ENCODE measurements at places on chromosomes 3 and 15.

GRCh38 chr3:98406034-98406433, 15.6 kb downstream of the OR5K3 start:
- no peak for DNase-seq

GRCh38 chr15:101244036-101244781, 7.6 kb downstream of the CHSY1 start:
- DNase-seq: no peak

DNA sequence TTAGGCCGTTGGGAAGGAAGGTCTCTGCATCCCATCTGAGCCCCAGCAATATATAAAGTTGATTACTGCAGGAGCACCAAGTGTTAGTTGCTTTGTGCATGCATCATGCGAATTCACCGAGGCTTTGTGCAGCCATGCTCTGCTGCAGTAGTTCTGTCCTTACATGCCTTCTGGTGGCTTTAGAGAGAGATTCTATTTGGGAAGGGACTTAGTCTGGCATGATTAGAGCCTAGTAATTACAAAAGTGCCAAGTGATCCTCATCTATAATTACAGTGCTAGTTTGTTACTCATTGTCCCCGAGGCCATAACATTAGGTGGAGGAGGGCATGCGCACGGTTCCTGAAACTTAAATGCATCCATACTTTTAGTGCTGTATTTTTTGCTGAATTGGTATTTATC, 353.6 kb downstream of the CNTN4 start:
- peak; percentile 91 for DNase-seq

- no peak for DNase-seq
Measured at GRCh38 chr3:118809696-118810498, 224.7 kb downstream of the IGSF11 start.

DNA sequence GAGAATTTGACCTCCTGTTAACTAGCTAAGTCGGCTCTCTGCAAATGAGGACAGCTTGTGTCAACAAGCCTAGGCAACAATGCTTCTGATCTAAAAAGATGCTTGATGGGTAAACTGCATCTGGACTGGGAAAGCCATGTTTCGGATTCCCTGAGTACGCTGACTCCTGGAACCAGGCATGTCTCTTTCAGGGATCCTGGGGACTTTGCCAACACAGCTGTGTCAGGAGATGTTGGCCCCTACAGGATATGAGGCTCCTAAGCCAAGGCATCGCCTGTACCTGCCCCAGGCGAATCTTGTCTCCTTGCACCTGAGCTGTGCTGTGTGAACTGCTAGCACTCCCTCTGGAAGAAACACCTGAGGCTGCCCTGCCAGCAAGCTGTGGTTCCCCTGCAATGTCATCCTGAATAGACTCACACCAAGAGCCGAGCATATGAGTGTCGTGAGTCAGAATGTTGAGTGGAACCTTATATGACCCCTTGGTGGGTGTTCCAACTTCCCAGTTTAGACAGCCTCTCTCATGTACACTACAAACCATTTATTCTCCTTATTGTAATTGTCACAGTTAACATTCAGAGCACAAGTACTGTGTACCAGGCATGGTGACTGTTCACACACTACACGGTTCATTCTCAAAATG, 17.0 kb downstream of the EOGT start:
- no peak for DNase-seq

- peak; percentile 12 for DNase-seq
Measured at GRCh38 chr3:65500398-65501306, 538.1 kb downstream of the MAGI1 start.

DNA sequence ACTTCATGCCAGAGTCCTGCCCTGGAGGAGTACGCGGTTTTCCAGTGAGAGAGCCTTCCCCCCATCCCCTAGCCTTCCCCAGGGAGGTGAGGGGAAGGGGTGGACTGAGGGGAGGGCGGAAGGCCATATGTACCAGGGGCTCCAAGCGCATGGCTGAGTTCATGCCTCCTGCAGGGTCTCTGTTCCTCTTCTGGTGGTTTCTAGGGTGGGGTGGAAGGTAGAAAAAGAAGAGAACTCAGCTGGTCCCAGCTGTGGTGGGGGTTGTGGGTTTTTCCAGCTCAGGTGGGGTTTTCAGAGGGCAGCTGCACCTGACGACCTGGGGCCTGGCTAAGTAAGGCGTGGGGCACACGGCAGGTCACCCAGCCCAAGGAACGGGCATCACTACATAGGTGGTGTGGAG, 10.7 kb upstream of the IQSEC1 start:
- DNase-seq: no peak

- no peak for DNase-seq
Measured at GRCh38 chr15:74400313-74400860, 32.9 kb upstream of the CYP11A1 start.

DNA sequence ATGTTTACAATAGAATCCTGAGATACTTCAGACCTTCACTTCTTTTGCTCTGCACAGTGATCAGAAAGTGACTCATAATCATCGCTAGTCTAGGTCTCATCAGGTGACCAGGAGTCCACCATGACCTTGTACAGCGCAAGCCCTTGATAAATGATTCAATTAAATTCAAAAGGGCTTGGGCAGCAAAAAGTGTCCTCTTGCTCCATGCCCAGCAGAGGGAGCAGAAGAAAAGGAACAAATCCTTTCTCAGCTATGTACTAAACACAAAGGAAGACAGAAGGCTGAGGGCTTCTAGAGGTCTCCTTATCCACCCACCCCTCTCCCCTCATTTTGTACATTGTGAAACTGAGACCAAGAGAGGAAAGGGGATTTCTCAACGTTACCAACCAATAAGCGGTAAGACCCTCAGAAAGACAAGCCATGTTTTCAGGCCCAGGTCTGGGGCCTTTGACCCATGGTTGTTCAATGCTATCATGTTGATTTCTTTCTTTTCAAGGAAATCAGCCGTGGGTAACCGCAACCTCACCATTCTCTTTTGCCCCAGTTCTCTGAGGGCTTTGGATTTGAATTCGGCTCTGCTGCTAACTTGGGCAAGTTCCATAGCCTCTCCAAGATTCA, 74.8 kb downstream of the AQP9 start:
- DNase-seq: peak; percentile 69

DNA sequence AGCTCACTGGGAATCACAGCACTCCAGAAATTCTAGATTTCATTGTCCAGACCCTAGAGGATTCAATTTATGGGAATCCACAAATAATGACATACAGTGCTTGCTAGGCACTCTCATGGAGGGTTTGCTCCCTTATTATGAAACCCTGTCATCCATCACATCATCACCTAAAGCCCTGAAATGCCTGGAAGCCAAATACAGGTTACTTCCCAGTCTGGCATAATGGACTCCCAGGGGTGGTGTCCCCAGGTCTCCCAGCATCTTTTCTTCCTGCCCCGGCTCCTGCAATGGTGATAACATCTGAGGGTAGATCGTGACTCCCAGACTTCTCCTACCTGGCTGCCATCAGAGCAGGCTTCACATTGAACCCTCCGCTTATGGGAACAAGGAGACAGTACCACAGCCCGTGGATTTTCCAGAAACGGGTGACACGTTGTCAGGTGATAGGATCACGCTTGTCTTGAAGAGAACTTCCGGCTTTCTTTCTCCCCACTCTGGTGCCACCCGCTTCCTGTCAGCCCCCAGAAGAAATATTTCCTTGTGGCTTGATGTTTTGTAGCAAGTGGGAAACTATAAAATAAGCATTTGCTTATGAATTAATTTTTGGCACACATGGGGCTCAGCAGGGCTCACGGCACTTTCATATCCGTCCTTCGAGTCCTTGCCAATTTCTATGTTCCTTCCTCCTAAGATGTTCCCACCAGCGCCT, 238.7 kb upstream of the BHLHE40 start:
- peak; percentile 9 for DNase-seq

DNA sequence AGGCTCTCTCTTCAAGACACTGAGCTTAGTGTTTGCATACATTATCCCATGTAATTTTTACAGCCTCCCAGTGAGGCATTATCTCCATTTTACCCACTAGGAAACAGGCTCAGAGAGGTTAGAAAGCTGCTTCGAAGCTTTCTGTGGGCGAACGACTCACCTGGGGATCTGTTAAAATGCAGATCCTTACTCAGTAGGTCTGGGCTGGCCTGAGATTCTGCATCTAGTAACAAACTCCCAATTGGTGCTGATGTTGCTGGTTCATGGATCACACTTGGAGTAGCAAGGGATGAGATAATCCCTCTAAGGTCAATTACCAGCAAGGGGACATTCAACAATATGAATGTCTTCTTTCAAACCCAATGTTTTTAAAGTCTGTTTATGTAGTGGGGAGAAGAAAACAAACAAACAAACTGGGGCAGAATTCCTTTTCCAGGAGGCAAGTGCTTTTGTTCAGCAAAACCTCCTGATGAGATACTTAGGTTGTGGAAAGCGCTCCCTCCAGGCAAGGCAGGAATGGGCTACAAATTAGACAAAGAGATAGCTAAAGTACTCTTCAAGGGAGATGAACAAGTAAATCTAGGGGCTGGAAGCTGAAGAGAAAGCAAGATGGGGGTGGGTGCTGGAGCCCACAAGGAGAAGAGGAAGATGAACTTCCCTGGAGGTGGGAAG, 311.9 kb downstream of the SHQ1 start:
- no peak for DNase-seq

DNA sequence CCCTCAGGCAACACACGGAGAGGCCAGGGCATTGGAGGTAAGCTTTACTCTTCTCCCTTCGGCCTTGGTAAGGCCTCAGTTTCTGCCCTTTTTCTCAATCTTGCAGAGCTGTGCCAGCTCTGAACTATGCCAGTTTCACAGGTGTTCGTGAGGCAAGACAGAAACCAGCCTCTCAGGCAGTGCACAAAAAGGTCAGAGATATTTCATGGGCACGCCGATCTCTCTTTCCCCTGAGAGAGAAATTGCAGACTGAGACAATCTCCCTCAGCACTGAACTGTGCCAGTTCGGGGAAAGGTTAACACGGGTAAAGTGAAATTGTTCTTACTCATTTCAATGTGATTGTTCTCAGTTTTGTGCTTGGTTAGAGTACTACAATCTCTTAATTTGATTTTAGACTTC, 88.5 kb downstream of the GMNC start:
- no peak for DNase-seq

GRCh38 chr3:169026543-169027182, 636.8 kb downstream of the MECOM start:
- peak; percentile 94 for DNase-seq

- DNase-seq: no peak
Measured at GRCh38 chr3:17747174-17747889, 4.9 kb upstream of the TBC1D5 start.

DNA sequence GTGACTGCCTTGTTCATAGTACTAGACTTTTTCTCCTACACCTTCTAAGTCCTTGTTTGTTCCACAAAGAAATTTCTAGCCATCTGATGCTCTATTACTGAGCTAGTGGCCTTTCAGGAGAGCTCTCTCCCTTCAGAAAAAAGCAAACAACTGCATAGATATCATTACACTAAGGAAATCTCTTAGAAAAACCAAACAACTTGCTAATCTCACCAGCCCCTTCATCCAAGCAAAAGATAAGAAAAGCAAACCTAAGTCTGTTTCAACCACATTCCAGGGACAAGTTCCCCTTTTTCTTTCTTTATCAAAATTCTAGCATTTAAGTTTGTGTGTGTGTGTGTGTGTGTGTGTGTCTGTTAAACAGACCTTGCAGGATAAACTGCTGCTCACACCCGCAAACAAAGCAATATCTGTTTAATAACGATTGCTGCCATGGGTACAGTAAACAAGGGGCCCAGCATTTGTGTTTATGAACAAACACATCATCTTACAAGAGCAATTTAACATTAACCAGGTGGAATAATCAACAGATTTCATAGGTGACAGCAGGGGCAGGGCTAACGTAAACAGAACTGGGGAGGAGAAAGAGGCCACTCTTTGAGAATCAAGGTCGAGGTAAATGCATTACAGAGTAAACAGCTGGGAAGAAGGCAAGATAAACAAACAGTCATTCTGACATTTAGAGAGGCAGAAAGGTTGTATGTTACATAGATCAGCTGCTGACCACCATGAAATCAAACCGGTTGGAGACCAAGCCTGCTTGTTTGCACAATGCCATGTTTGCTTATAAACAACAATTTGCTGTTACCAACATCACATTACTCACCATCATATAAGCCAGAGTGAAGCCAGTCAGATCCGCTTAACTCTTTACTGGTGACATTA, 375.1 kb downstream of the FOXP1 start:
- peak; percentile 92 for DNase-seq

DNA sequence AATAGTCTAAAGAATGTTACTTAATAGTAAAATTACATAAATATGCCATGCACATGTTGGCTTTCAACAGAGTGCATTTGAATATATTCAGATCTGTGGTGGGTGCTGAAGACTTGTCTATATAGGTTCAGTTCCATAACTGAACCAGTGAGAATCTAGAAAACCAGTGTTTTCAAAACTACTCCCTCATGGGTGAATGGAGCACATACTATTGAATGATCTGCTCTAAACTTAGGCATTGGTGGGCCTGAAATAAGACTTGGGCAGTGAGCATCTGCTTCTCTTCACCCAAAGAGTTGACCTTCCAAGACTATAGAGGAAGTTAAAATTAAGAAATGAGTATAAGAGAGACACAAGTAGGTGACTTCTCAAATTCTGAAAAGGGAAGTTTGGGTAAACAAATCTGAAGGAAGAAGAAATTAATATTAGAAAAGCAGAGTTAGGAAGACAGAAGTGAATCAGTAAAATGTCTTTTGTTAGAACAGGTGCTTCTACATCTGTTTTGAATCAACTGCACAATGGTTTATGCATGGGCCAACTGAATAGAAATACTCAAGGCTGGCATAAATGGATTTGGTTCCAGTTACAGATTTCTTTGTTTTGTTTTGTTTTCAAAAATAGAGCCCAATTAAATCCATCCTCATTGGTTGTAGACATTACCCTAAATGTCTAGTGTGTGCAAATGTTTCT, 19.3 kb downstream of the ALCAM start:
- peak; percentile 83 for DNase-seq

DNA sequence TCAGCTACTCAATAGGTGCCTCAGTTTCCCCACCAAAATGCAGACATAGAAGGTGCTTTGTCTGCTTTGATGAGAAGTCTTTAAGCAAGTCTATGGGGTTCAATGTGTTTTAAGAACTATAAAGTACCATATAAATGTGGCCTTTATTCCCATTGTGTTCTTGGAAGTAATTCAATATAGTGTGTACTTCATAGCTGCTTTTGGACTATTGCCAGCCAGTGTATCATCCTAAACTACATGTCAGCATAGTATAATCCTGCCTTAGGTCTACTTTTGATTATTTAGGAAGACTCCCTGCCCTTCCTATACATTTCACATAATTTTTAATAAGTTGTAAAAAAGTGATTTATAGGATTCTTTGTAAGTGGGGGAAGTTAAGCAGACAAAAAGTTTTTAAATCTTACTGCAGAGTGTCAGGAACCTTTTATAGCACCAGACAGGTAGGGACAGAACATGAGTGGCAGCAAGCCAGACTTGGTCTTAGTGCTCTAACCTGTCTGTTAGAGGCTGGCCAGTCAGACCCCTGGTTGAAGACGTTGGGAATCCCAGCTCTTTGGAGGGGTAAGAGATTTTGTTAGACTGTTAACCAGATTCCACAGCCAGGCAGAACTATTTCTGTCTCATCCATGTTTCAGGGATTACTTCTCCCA, 48.4 kb downstream of the MLH1 start:
- DNase-seq: no peak

- DNase-seq: no peak
Measured at GRCh38 chr3:16447135-16447534, 66.4 kb downstream of the RFTN1 start.

- DNase-seq: no peak
Measured at GRCh38 chr15:61025308-61025707, 203.8 kb downstream of the RORA start.

GRCh38 chr15:70763120-70763949, at the start of gene UACA:
Gene UACA, minus strand, starts transcription at chr15:70763558. Its CDS starts 151 bp downstream, at chr15:70763407.
- peak; percentile 85 for DNase-seq

- no peak for DNase-seq
Measured at GRCh38 chr3:138007898-138008297, 2.1 kb upstream of the CLDN18 start.

All from NCI-H69 (cell line).